ENCODE measurements at places on chromosomes 12 and 14.
A peak's percentile ranks its signal among the peaks of the same experiment; 100 is the strongest.

DNA sequence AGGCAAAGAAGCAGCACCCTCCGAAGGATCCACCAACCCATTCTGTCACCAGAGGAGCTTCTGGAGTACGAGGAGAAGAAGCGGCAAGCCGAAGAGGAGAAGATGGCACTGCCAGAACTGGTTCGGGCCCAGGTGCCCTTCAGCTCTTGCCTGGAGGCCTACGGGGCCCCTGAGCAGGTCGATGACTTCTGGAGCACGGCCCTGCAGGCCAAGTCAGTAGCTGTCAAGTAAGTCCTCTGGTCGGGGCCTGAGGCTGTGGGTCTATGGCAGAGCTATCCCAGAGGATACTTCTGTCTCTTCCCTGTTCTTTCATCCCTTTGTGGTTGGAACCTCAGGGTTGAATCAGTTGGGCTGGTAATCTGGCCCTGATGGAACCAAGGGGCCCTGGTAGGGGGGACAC lies 5.9 kb upstream of the TPI1 start:
- no peak for DNase-seq

DNA sequence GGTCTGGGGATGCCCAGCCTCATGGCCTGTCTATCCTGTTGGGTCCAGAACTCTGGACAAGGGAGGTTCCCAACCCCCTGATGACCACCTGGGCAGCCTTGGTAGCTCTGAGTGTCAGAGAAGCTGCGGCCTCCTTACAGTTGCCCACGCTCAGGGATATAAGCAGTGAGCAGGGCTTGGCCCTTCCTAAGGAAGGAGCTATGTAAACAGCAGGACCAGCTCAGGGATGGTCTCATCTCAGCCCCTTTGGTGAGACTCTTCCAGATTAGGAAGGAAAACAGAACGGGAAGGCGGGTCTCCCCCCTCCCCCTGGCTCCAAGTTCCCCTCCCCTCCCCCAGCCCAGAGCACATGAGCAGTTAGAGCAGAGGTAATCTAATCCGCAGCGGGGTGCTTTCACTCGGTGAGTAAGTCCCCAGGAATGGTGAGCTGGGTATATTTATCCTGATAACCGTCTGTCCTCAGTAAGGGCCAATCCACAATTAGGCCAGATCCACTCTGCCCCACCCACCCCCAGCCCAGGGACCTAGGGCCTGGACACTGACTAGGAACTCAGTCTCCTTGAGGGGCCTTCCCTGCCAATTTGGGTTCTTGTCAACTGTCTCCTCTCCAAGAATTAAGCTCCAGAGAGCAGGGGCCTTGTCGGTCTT lies 29.5 kb upstream of the RPLP0 start:
- no peak for DNase-seq

- DNase-seq, result no peak
Observed at GRCh38 chr14:64561631-64562030, 11.9 kb downstream of the PPP1R36 start.

DNA sequence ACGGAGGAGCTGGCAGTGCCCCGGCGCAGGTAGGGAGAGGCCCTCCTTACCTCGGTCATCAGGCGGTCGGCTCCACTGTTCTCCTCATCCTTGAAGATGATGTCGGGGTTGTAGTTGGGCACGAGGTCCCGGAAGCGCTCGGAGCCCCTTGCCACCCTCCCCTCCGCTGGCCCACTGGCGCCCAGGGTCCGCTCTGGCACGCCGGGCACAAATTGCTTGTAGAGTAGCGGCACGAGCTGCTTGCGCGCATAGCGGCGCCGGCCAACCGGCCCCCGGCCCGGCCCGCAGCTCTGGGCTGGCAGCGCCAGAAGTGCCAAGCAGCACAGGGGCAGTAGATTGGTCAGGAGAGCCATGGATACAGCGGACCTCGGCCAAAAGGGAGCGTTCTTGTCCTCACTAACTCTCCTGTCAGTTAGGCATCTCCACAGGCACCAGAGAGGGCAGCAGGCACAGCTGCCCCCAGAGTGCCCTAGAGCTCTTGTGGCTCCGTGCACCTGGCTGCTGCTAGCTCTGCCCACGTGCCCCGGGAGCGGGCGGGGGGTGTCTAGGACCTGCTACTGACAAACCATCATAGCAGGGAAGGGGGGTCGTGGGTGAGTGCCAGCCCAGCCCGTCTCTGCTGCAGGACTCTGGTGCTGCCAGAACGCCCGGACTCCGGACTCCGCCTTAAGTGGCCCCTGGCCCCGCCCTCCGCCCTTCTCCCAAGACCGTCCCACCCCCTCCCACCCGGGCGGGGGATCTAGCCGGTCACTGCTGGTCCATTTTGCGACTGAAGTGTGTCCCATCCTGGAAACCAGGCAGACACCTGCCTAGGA lies at the start of gene DHH:
Gene DHH, minus strand, starts transcription at position 642 of the 815 bp plus-strand sequence. Its CDS starts 289 bp downstream, at position 353.
- DNase-seq, result no peak

- no peak for DNase-seq
Observed at GRCh38 chr12:76060111-76060510, 24.4 kb downstream of the NAP1L1 start.

GRCh38 chr12:20740972-20741371 lies 45.8 kb downstream of the SLCO1C1 start:
- no peak for DNase-seq

GRCh38 chr12:8465301-8465996 lies 9.7 kb downstream of the CLEC6A start:
- DNase-seq, result no peak

GRCh38 chr12:49041036-49041880 lies 19.3 kb downstream of the KMT2D start:
- DNase-seq, result no peak

- DNase-seq, result no peak
Observed at GRCh38 chr12:117394491-117394890, 33.1 kb upstream of the NOS1 start.

GRCh38 chr12:105548626-105549025 lies 218.1 kb downstream of the C12orf75 start:
- no peak for DNase-seq

DNA sequence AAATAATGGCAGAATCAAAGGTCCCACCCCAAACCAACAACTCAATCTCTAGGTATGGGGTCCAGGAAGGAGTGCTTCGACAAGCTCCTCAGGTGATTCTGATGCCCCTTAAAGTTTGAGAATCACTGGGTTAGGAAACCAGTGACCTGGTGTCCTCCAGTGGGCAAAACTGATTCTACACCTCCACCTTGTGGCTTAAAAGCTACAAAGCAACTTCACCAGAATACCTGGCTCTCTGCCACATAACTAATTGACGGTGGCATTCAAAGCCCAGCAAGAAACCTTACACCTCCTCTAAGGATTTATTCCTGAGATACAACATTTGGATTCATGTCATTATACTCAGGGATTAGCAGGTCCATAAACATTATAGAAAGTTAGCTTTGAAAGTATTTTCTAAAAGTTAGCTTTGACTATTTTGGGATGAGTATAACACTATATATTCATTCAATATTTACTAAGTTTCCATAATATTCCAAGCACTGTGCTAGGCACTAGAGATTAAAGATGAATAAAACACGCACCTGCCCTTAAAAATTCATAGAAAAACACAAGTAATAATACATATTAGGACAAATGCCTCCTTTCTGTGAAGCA lies 45.4 kb downstream of the DCAF5 start:
- peak; percentile 12 for DNase-seq

GRCh38 chr14:92874962-92875661 lies 47.8 kb upstream of the CHGA start:
- no peak for DNase-seq
